PC-9 (cell line): ENCODE measurements at places on chromosomes 3 and 15. TPM values are rescaled to one million over a fixed set of nuclear protein-coding genes. Genes with fewer than 3 reads are reported as not detected.

The AQP9 gene
- total RNA-seq: not detected in 2 replicates

The FAM3D gene
- not detected in 2 replicates for total RNA-seq

The SLC9A9 gene
- total RNA-seq: 1.7 and 2.7 TPM in 2 replicates

The TIGIT gene
- total RNA-seq: not detected in 2 replicates

- peak; percentile 62 for DNase-seq
These were observed 12.2 kb downstream of the ALG1L2 start for GRCh38 chr3:130093741-130094391.

DNA sequence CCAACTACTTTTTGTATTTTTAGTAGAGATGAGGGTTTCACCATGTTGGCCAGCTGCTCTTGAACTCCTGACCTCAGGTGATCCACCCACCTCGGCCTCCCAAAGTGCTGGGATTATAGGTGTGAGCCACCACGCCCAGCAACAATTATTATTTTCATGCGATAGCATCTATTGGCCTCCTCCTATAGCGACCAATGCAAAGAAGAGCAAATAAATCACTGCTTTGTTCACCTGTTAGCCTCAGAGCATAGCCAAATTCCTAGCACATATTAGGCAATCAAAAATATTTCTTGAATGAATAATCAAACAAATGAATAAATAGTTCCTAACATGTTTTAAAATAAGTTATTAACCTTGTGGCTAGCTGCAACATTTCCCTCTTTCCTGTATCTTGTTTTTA, 36.8 kb upstream of the TNFSF10 start:
- peak; percentile 77 for DNase-seq

DNA sequence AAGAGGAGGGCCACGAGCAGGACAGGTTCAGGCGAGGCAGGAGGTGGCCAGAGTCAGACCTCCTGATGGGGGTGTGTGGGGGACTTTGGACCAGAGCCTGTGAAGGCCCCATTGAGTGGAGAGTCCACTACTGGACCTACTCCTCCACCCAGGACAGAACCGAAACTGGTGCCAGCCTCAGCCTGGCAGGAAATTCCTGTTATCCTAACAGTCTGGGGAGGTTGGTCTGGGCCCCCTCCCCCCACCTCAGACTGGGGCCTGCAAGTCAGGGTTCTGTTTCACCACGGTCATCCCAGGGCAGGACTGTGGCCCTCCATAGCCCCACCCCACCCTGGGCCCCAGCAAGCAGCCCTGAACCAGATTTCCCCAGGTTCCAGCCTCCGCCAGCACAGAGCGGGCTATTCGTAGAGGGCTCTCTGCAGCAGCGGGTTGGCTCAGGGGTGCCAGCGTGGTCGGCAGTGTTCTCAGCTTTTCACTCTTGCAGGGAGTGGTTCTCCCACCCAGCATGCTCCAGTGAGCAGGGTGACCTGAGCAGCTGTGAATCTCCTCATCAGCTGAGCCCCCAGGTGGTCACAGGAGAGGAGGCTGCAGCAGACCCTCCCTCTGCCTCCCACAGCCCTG, 217.3 kb downstream of the TBC1D2B start:
- DNase-seq: no peak

DNA sequence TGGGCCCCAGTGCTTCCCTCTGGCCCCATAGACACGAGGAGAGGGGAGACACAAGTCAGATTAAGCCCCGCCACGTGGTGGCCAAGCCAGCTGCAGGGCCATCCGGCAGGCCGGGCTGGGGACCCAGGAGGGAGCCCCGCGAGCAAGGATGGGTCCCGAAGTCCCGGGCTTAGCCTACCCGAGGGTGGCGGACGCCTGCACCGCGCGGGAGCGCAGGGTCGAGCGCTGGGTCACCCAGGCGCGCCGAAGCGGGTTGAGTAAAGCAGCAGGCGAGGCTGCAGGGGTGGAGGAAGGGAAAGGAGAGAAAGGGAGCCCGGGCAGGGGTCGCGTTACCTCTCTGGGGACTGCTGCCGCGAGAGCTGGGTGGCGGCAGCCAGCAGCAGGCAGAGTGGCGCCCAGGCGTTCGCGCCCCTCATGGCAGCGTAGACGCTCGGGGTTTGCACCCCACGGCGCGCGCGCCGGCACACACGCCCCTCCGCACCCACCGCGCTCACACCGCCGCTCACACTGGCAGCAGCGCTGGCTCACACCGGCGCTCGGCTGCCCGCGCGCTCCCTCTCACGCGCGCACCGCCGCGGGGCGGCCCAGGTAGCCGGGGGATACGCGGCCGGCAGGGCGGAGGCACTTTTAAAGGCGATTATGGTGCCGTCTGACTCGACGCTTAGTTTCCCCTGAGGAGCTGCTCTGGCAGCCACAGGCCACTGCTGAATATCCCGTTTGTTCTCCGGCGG, at the start of gene PCOLCE2:
PCOLCE2 (minus strand) TSS at position 603 of the 731 bp plus-strand sequence; CDS start at position 416, 187 bp downstream.
- peak; percentile 43 for DNase-seq

GRCh38 chr3:187839422-187839821, 94.2 kb upstream of the BCL6 start:
- DNase-seq: no peak

DNA sequence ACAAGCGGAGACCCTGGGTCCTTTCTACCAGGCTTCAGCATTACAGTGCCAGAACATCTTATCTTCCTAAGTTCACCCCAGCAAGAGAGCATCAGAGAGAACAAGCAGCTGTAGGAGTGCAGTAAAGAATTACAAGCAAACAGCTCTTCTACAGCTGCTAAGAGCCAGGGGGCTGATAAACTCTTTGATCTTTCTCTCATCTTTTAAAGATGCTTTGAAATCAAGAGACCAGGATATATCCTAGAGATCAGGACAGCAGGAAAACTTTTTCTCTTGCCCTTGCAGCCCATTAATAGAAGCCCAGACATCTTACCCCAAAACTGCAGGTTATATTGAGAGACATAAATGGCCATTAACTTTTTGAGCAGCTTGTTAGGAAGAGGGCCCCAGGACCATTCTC, 198.1 kb downstream of the RSL24D1 start:
- DNase-seq: no peak

- DNase-seq: peak; percentile 81
These were observed 908.4 kb downstream of the EPHA3 start for GRCh38 chr3:90015688-90016356.

DNA sequence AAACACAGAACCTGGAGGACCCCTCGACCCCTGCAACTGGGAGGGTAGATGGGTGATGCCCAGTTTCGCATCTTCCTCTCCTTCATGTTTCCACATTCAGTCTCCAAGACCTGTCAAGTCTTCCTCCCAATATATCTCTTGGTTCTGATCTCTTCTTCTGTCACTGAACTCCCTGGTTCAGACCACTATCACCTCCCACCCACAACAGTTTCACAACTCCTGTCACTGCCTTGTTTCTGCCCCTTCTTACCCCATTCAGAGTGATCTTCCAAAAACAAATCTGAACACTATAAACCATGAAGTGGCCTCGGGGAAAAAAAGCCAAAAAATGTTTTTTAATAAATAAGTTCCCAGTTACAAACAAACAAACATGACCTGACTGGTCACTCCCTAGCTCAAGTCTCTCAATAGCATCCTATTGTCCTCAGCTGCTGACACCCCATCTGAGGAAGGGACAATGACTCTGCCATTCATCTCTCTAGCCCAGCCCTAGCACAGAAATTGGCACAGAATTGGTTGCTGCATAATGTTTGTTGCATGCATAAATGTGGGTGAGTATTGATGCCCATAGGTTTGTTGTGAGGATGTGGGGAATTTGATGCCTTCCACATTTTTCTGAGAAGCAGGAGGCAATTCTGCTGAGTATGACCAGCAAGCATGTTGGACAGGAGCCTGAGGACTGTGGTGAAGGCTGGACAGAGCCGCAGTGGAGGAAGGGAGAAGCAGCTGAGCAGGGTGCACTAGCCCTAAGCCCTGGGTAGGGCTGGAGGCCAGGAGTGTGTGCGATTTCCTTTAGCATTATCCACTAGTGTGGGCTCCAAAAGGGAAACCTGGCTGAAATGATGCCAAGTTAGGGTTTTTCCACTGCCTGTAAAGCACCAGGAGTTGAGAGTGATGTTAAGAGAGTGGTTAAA, 12.2 kb upstream of the XYLB start:
- DNase-seq: no peak
